ENCODE measurements at places on chromosomes 12 and 14.

- no peak for DNase-seq
These were observed 246.9 kb downstream of the DPF3 start for GRCh38 chr14:72646861-72647528.

DNA sequence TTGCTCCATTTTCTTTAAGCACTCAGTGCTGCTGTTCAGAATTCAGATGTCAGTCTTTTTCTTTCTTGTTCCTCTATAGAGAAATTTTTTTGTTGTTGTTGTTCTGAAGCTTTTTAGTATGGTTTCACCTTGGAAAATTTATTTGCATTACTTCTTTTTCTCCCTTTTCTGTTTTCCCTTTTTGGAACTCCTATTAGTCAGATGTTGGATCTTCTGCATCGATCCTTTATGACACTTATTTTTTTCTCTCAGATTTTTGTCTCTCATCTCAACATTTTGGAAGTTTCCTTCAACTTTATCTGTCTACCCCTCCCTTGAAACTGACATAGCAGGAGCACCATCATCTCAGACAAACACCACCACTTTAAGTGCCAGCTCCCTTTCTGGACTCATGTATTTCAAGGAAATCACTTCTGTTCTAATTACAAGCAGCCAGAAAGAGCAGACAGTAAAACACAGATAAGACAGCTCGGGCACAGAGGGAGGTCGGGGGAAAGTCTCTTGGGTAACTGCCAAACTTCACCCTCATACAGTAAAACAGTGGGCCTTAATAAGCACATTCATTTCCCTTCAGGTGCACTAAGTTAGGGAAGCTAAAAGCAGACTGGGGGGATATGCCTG, 222.7 kb upstream of the PLXNC1 start:
- no peak for DNase-seq

DNA sequence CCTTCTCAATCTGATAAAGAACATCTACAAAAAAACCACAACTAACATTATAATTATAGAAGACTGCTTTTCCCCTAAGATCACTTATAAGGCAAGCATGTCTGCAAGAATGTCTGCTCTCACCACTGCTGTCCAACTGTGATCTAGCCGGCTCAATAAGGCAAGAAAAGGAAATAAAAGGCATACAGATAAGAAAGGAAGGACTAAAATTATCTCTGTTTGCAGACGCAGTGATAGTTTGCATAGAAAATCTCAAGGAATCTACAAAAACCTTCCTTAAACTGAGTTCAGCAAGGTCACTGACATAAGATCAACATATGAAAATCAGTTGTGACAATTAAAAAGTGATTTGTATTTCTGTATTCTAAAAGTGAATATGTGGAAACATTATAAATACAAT, 138.0 kb upstream of the EGLN3 start:
- DNase-seq, result no peak

DNA sequence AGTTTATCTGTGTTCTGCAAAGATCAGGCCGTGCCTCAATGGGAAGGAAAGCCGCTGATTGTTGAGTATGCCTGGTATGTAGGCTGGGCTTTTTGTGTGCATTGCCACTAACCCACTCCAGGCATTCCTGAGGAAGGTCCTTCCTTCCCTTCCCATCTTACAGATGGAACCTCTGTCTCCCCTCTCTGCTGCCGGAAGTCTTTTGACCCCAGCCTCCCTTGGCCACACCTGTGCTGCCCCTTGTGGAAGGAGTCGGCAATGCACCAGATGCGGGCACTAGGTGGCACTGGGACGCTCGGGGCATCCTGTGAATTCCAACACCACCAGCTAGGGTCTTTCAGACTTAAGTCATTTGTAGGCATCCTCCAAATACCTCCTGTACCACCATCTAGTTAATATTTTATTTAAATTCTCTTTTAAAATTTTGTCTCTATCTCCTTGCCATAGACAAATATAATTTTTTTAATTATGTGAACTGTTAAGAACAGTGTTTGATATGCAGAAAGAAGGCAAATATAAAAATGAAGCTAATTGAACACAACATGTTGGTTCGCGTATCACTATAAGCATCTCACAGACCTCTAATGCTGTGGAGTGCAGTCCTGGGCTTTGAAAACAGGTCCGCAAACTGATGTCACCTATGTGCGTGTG, 99.6 kb downstream of the RIN3 start:
- peak; percentile 47 for DNase-seq

- no peak for DNase-seq
These were observed 50.1 kb downstream of the SLC25A21 start for GRCh38 chr14:37122288-37122687.

DNA sequence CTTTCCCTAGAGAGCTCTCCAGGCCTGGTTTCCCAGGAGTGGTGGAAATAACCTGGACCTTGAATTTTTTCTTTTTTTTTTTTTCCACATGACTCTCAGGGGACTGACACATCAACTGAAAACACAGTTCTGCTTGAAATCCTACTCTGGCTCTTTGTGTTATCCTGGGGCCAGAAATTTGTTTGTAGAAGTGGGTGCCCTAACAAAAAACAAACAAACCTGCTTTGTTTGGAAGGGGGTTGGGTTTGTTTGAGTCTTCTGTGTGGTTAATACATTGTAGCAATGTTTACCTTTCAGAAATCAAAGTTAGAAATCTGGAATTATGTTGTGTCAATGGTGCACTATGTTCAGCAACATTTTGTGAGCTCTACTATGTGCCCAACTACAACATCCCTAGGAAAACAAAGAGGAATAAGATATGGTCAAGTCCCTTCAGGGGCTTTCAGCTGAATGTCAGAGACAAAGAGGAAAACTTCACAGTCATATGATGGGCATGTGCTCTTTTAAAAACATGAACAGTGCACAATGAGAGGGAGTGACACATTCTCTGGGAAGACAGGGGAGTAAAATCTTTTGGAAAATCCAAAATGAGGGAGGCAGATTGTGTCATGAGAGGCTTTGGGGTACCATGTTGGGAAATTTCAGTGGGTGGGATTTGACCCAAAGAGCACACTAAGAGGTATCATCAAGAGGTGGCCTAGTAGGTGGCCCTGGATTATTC, 1.5 kb upstream of the IGF1 start:
- DNase-seq, result no peak

DNA sequence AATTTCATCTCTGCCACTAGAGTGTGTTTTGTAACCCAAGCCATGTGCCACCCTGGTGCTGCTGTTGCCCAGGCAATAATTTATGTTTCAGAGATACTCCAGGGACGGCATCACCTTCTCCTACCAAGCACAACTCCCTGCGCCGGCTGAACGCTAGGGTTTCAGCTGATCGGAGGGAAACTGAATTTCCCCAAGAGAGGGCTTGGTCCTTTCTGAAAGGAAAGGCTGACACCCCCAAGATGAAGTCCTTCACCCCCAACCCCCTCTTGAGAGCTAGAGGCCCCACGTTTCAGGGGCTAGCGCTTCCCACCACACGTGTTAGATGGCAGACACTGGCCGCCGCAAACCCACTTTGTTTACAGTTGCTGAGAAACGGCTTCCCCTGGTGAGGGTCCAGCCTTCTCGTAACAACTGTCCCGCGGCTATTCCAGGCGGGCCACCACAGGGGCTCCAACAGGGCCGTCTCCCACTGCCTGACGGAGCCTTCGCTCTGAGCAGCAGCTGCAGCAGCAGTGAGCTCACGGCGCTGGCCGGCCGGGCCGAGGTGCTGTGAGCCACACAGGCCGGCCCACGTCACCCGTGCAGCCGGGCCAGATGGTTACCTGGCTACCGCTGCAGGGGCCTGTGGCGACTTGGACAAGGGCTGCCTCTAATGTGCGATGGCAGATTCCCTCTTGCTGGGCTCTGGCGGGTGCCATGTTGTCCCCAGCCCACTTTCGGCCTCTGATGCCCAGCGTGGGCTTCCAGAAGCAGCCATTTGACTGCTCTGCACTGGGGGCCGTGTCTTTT, 66.4 kb downstream of the TESC start:
- DNase-seq, result no peak

DNA sequence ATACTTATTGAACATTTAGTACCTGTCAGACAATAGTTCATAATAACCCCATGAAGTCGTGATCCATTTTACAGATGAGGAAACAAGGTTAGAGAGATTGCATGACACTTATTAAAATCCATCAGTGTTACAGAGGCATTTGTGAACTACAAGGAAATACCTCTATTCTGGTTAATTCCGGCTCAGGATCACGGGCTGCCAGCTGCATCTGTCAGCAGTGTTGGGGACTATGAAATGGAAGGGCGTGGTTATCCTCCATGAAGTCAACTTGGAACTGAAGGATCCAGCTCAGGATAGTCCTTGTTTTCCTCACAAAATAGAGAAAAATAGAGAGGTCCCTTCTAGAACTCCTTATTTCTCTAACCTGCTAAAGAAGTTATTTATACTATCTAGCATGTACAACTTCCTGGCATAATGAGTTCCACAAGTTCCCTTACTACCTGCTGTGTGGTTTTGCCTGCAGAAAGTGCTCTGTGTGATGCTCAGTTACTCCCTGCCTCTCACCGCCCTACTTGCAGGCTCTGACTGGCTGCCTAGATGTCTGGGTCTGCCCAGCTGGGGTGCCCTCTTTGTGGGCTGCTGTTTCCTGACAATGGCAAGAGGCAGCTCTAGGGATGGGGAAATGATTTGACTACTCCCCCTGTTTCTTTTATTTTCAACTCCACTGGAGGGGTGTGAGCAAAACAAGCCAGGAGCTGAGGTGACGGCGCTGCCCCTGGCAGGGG, 36.8 kb downstream of the PLXNC1 start:
- peak; percentile 32 for DNase-seq

- no peak for DNase-seq
These were observed 389.7 kb upstream of the FAR2 start for GRCh38 chr12:28759333-28759732.

- DNase-seq, result no peak
These were observed 49.2 kb downstream of the PTPN21 start for GRCh38 chr14:88505621-88506020.

DNA sequence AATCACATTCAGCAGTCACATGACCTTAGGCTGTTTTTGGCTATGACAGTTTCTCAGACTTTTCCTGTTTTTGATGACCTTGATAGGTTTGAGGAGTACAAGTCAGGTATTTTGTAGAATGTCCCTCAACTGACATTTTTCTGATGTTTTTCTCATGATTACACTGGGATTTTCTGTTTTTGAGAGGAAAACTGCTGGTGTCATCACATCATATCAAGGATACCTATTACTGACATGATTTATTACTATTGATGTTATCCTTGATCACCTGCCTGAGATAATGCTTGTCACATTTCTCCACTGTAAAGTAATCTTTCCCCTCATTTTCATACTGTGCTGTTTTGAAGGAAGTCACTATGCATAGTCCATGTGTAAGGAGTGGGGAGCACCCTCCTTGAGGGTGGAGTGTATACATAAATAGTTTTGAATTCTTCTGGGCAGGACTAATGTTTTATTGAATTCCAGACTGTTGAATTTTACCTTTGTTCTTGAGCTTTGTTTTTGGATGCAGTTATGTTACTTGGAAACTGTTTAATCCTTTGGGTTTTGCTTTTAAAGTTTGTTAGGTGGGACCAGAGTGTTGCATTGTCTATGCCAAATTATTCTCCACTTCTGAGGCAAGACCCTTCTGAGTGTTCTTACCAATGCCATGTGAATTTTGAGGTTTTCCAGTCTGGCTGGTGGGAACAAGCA, 444.5 kb upstream of the FAR2 start:
- no peak for DNase-seq

DNA sequence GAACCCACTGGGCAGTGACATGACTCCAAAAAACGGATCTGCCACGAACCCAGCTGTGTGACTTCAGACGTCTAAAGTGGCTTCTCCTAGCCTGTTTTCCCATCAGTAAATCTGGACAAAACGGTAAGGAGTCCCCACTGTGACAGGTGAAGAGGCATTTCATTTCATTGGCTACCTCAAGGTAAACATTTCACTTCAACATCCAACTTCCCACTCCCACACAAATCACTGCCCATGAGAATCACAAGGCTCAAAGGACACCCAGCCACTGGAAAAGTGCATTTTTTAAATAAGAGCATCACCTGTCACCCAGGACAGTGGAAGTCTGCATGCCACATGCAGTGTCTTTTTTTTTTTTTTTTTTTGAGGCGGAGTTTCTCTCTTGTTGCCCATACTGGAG, 27.9 kb downstream of the HSP90AA1 start:
- no peak for DNase-seq

DNA sequence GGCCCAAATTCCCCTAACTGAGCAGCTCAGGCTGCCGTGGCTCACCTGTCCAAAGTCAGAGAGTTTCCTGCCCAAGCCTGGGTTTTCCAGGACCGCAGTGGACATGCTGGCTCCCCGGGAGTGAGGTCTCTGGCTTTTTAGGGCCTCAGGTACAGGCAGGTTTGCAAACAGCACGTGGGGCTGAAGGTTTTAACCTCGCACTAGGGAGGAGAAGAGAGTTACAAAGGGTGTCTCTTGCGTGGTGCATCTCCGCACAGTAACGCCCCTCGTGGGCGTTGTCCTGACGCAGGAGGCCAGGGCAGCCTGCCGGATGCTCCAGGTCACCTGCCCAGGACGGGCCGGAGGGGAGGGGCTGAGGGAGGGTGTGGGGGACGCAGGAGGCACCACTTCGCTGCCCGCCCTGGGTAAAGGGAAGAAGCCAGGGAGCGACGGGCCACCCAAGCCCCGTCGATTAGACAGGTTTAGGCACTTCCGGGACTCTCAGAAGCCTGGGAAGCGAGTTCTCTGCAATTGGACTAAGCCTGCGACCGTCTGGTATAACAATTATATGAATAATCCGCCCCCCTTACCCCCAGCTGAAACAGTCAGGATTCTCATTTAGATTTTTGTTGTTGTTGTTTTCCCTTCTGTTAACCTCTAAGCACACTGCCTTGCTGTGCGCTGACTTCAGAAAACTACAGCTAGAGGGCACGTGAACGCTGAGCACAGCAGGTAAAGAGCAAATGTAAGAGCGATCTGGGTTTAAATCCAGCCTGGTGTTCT, at the start of gene PAH:
TSS of gene PAH (minus strand) at position 219 of the 762 bp plus-strand sequence. CDS start at position 105, 114 bp downstream.
- DNase-seq, result peak; percentile 92

DNA sequence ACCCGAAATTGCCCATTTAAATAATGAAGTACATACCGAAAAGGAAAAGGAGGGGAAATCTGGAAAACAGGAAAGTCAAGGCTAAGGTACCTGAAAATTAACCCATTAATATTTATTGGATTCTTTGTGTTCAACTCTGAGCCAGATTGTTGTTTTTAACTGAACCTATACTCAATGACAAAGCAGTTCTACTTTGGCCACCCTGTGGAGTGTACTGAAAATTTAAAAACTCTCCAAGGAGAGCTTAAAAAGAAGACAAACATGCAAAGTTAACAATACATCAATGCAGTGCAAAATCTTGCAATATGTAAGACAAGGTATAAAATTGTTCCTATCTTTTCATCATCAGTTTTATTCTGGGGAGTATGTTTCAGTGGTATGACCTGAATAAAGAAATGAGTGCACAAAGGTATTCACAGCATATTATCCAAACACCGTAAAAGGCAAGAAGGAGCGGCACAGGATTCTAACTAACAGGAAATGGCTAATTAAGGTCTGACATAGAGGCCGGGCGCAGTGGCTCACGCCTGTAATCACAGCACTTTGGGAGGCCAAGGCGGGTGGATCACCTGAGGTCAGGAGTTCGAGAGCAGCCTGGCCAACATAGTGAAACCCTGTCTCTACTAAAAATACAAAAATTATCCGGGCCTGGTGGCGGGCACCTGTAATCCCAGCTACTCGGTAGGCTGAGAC, 1.7 kb downstream of the USP44 start:
- DNase-seq, result no peak
